ENCODE measurements at places on chromosomes 7 and 10. TPM values are rescaled to one million over a fixed set of nuclear protein-coding genes. Genes with fewer than 3 reads are reported as not detected.

Gene OR2A7
- total RNA-seq = 17.2 TPM

Gene CRPPA
- total RNA-seq = 6.8 TPM

Gene HYAL4
- total RNA-seq = 0.18 TPM

Gene CPA5
- not detected for total RNA-seq

Gene CYREN
- total RNA-seq = 43.5 TPM

Gene CLCN1
- 3.9 TPM for total RNA-seq

Gene TMEM184A
- total RNA-seq = 9.8 TPM

Gene INA
- 0.58 TPM for total RNA-seq

Gene CYP3A7
- 0.35 TPM for total RNA-seq

Gene ELFN1
- 21.7 TPM for total RNA-seq

Gene RAMP3
- total RNA-seq = 25.7 TPM

Gene LRRC18
- 0.23 TPM for total RNA-seq

Gene PTPRZ1
- total RNA-seq = 2.7 TPM

Gene PON1
- 0.12 TPM for total RNA-seq

Gene MET
- total RNA-seq = 42.0 TPM

Gene VWC2
- 0.70 TPM for total RNA-seq

Gene PILRA
- total RNA-seq = 6.1 TPM

Gene INSYN2A
- 5.3 TPM for total RNA-seq

Gene SORCS1
- total RNA-seq = 14.5 TPM

Gene EZH2
- total RNA-seq = 16.6 TPM

Gene GPR37
- 3.2 TPM for total RNA-seq

Gene CFAP46
- 4.6 TPM for total RNA-seq

Gene TWIST1
- 11.3 TPM for total RNA-seq

Gene OPN1SW
- not detected for total RNA-seq

Gene PNLIP
- 0.12 TPM for total RNA-seq

Gene RTKN2
- total RNA-seq = 5.7 TPM

Gene PPP1R3C
- total RNA-seq = 141 TPM

Gene SEMA3E
- total RNA-seq = 2.6 TPM

Gene TUBAL3
- total RNA-seq = not detected

Gene WDR37
- total RNA-seq = 16.6 TPM

Gene SPDYE16
- 0.53 TPM for total RNA-seq

Gene FOXI2
- 0.47 TPM for total RNA-seq

Gene PLXDC2
- total RNA-seq = 48.1 TPM

Gene CPA4
- total RNA-seq = 0.41 TPM

Gene LRIT2
- not detected for total RNA-seq

Gene BHLHA15
- total RNA-seq = 0.41 TPM

Gene ADAM22
- 18.6 TPM for total RNA-seq

Gene AKR1C8
- 0.41 TPM for total RNA-seq

Gene CDHR3
- 10.7 TPM for total RNA-seq

Measured in metanephros (tissue), 2 donors.